AG04450 (cell line): ENCODE measurements at places on chromosomes 11 and 22. TPM values are rescaled to one million over a fixed set of nuclear protein-coding genes. Genes with fewer than 3 reads are reported as not detected.

DNA sequence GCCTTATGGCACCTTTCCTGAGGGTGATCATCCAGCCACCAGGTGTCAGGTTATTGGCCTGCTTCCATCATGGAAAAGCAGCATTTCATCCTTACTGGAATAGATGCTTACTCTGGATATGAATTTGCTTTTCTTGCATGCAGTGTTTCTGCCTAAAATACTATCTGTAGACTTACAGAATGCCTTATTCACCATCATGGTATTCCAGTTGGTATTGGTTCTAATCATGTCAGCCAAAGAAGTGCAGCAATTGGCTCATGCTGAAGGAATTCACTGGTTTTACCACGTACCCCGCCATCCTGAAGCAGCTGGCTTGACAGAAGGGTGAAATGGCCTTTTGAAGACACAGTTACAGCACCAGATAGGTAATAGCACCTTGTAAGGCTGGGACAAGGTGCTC, 194.2 kb downstream of the AASDHPPT start:
- DNase-seq, result no peak

DNA sequence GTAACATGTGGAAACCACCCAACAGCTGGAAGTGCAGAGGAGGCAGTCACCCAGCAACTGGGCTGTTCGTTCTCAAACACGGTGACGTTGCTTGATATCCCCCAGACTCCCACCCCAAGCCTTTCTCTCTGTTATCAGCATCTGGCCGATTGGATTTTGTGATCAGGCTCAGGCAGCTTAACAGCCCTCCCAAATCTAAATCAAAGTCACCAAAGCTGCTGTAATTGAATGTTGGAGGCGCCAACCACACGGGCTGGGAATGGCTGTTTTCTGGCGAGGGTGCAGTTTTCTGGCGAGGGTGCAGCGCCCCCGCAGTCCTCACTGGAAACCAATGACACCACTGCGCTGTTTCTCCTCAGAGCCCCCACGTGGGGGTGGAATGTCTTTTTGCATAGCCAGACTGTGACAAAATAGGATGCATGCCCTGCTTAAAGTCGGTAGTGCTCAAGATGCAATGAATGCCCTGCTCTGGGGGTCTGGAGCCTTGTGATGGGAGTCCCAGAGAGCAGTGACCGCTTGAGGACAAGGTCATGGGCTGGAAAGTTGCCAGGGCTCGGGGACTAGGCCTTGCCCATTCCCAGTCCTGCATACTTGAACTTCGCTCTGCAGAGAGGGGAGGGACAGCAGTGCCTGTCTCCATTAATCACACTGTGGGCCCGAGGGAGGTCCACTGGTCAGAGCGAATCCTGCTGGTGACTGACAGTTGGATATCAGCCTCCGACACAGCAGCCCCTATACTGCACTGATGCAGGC, 105.3 kb downstream of the MORC2 start:
- no peak for DNase-seq

- no peak for DNase-seq
These were observed 45.3 kb upstream of the ARHGAP32 start for GRCh38 chr11:129237456-129237855.

GRCh38 chr11:85123752-85124231, 503.4 kb downstream of the DLG2 start:
- no peak for DNase-seq

GRCh38 chr11:36312611-36313472, 16.8 kb downstream of the PRR5L start:
- peak; percentile 69 for DNase-seq

DNA sequence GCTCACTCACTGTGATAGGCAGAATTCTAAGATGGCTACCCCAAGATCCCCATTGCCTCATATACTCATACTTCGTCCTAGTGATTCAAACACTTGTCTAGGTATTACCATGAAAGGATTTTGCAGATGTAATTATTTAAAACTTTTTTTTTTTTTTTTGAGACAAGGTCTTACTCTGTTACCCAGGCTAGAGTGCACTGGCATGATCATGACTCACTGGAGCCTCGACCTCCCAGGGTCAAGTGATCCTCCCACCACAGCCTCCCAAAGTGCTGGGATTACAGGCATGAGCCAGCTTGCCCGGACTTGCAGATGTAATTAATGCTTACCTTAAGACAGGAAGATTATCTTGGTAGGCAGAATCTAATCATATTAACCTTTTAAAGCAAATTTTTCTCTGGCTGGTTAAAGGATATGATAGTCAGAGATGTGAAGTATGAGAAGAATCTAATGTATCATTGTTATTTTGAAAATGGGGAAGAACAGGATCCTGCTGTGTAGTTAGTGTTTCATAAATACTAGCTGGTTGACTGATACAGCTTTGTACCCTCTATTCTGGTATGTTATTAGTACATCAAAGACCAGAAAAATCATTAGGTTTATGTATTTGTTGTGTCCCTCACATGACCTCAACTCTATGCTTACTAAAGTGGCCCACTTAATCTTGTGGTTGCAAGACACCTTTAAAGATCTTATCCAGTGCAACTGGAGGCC, 35.5 kb downstream of the C2CD3 start:
- DNase-seq, result no peak

Gene GGT5
- 4.4 TPM in 2 replicates for polyA plus RNA-seq
